Posterior vena cava (tissue), 2 donors: ENCODE measurements at places on chromosomes 2 and 18. TPM values are rescaled to one million over a fixed set of nuclear protein-coding genes. Genes with fewer than 3 reads are reported as not detected.

The CROCC2 gene
- total RNA-seq, result not detected

The TNFRSF11A gene
- total RNA-seq, result 7.2 TPM

The UGT1A5 gene
- total RNA-seq, result not detected

The COLEC12 gene
- 23.0 TPM for total RNA-seq

The CGREF1 gene
- 25.8 TPM for total RNA-seq

The OSR1 gene
- 74.0 TPM for total RNA-seq

The RABL2A gene
- 15.3 TPM for total RNA-seq

The DNER gene
- total RNA-seq, result 0.67 TPM

The IL36RN gene
- total RNA-seq, result not detected

The ASAP2 gene
- 31.3 TPM for total RNA-seq

The C18orf54 gene
- 2.2 TPM for total RNA-seq

The POTEI gene
- not detected for total RNA-seq

The CD207 gene
- total RNA-seq, result not detected
